ENCODE measurements at places on chromosomes 6 and 20. TPM values are rescaled to one million over a fixed set of nuclear protein-coding genes. Genes with fewer than 3 reads are reported as not detected.

The LHFPL5 gene
- not detected for total RNA-seq

The PMEPA1 gene
- total RNA-seq: 16.8 TPM

The TP53TG5 gene
- total RNA-seq: not detected

The PLCG1 gene
- total RNA-seq: 61.3 TPM

The PHF1 gene
- 31.0 TPM for total RNA-seq

The GPR63 gene
- total RNA-seq: 1.9 TPM

The POM121L2 gene
- not detected for total RNA-seq

The CRISP3 gene
- total RNA-seq: not detected

The MRPL14 gene
- 42.5 TPM for total RNA-seq

The HLA-DRB5 gene
- 0.49 TPM for total RNA-seq

The ZBTB46 gene
- total RNA-seq: 0.81 TPM

The TCP11 gene
- 1.1 TPM for total RNA-seq

The PERP gene
- total RNA-seq: 29.8 TPM

The ATG5 gene
- total RNA-seq: 43.2 TPM

The PKIG gene
- 200 TPM for total RNA-seq
